ENCODE measurements at places on chromosomes 5 and 9. TPM values are rescaled to one million over a fixed set of nuclear protein-coding genes. Genes with fewer than 3 reads are reported as not detected.

- H3K27me3 ChIP-seq = no peaks in the 10 kb centered on the region
- DNase-seq = no peak
- H3K27ac ChIP-seq = no peak overlapping the region
- no peaks in the 10 kb centered on the region for H3K36me3 ChIP-seq
- H3K4me1 ChIP-seq = no peaks in the 10 kb centered on the region
- no peak overlapping the region for H3K4me3 ChIP-seq
Observed at GRCh38 chr5:32909207-32909606, 198.1 kb downstream of the NPR3 start.

GRCh38 chr9:37555786-37556185, 20.4 kb downstream of the FBXO10 start:
- H3K36me3 ChIP-seq = no peaks in the 10 kb centered on the region
- no peak overlapping the region for H3K4me3 ChIP-seq
- DNase-seq = no peak
- H3K27ac ChIP-seq = no peak overlapping the region
- H3K4me1 ChIP-seq = no peaks in the 10 kb centered on the region

DNA sequence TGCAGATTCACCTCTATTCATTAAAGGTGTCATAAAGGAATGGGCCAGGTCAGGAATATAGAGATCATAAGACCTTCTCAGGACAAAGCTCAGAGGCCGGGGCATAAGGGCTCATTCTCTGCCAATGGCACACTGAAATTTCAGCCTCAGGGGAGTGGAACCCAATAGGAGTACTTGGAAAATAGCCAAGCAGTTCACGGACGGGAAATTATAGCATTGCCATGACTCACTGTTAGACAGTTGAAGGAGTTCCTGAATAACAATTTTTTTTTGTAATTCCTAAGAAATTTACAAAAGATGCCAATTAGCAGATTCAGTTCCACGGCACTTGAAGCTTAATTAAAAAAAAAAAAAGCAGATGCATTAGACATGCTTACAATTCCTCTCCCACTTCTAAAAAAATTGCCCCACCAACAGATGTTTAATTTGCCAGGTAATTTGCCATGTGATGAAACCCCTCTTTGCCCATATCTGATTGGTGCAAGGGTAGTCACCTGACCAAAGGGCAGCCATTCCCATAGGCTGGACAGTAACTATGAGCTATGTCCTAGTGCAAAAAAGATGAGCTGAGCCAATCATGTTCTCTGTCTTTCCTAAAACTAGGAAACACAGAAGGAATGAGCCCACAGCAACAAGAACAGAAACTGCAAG, 58.6 kb downstream of the PTCD2 start:
- peak overlapping the region; percentile 55 for H3K27ac ChIP-seq
- no peaks in the 10 kb centered on the region for H3K27me3 ChIP-seq
- peaks cover 26% of the 10 kb centered on the region for H3K4me1 ChIP-seq
- H3K36me3 ChIP-seq = no peaks in the 10 kb centered on the region

GRCh38 chr5:60668686-60669304, 31.2 kb downstream of the DEPDC1B start:
- H3K4me1 ChIP-seq = no peaks in the 10 kb centered on the region
- H3K27me3 ChIP-seq = no peaks in the 10 kb centered on the region
- no peaks in the 10 kb centered on the region for H3K36me3 ChIP-seq

DNA sequence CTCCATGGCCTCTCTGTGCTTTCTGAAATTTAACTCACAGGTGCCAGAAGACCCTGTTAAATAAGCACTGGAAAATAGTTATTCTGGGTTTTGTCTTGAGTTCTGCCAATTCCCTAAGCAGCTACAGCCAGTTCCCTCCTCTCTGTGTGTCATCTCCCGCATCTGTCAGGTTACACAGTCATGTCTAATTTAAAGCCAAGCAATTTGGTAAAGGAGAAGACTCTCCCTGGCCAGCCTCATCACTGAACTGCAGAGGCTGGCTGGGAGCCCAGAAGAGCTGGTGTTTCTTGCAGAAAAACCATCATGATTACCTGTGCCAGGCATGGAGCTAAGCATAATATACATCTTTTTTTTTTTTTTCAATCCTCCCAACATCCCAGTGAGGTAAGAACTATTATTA, 141.3 kb upstream of the ZNF366 start:
- H3K4me3 ChIP-seq = no peak overlapping the region
- no peaks in the 10 kb centered on the region for H3K4me1 ChIP-seq
- H3K27ac ChIP-seq = no peak overlapping the region

DNA sequence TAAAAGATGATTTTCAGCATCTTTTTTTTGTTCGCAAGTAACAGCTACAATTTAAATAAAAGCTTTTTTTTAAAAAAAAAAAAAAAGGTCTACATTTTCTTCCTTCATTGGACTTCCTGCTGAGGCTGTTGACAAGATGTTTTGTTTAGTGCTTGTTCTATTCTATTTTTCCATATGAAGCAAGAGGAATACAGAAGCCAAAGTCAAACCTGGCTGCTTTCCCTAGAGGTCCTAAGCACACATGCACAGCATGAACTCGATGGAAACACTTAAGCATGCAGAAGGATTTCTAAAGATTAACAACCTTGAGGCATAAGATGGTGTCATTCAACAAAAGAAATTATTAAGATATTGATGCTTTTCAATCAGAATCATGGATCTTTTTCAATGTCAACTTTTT, 105.1 kb downstream of the ADCY2 start:
- no peaks in the 10 kb centered on the region for H3K4me1 ChIP-seq
- H3K36me3 ChIP-seq = no peaks in the 10 kb centered on the region
- no peak for DNase-seq
- H3K27ac ChIP-seq = no peak overlapping the region
- no peaks in the 10 kb centered on the region for H3K27me3 ChIP-seq

The ADAMTSL2 gene
- 4.9 TPM for total RNA-seq

The EDIL3 gene
- 9.0 TPM for total RNA-seq

All from right atrium auricular region (tissue), 2 donors.